Hippocampal formation (tissue), 2 donors: ENCODE measurements at places on chromosomes 4 and X.
A peak's percentile ranks its signal among the peaks of the same experiment; 100 is the strongest.

- DNase-seq: no peak
Measured at GRCh38 chr4:54276641-54277430, 47.7 kb downstream of the PDGFRA start.

- no peak for DNase-seq
Measured at GRCh38 chr4:31949045-31949444, 1228.9 kb downstream of the PCDH7 start.

DNA sequence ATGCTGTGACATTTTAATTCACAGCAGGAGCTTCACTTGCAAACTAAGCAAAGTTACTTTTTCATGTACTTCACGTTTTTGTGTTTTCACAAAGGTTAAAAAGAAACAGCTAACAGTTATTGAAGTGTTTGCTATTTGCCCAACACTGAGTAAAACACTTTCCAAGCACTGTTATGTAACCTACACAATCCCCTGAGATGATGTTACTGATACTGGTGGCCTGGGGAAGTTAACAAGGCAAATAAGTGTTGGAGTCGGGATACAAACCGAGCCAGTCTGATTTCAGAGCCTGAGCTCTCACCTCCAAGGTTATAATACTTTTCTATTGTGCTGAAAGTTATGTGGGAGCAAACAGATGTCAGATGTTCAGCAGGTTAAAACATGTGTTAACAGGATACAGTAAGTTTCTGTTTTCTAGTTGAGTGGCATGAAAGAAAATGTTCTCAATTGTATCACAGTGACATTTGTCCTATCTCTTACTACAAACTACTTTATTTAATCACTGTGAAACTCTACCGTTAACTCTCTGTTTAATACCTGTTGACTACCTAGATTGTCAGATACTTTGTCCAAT lies 3.9 kb upstream of the CXCL13 start:
- no peak for DNase-seq

- DNase-seq: no peak
Measured at GRCh38 chrX:121114691-121115090, 67.3 kb downstream of the GLUD2 start.

- DNase-seq: peak; percentile 32
Measured at GRCh38 chr4:139266583-139267257, 13.3 kb downstream of the MGARP start.

GRCh38 chrX:72080150-72080549 lies 51.6 kb downstream of the RTL5 start:
- no peak for DNase-seq

- no peak for DNase-seq
Measured at GRCh38 chr4:157014621-157015591, 43.3 kb upstream of the PDGFC start.

DNA sequence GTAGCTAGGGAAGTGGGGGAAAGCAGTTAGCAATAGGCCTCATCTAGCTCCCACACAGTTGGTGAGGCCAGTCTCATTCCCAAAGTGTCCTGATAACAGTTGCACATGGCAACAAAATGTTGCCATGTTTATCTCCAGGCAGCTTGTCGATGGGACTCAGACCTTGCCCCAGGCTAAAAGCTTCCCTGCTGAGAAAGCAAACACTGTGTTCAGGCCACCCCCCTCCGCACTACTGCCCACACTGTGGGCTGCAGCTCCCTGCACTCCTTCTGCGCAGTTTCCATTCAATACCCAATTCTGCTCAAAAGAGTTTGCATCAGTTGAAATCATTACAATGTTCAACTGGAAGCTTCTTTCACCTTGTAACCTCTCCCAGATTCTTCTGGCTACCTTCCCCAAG lies 287.8 kb upstream of the GK2 start:
- DNase-seq: no peak

- no peak for DNase-seq
Measured at GRCh38 chr4:168309781-168310180, 8.8 kb downstream of the DDX60 start.
